ENCODE measurements at places on chromosomes 5 and 9.

GRCh38 chr9:125812403-125812802, 65.2 kb downstream of the PBX3 start:
- no peak for DNase-seq

DNA sequence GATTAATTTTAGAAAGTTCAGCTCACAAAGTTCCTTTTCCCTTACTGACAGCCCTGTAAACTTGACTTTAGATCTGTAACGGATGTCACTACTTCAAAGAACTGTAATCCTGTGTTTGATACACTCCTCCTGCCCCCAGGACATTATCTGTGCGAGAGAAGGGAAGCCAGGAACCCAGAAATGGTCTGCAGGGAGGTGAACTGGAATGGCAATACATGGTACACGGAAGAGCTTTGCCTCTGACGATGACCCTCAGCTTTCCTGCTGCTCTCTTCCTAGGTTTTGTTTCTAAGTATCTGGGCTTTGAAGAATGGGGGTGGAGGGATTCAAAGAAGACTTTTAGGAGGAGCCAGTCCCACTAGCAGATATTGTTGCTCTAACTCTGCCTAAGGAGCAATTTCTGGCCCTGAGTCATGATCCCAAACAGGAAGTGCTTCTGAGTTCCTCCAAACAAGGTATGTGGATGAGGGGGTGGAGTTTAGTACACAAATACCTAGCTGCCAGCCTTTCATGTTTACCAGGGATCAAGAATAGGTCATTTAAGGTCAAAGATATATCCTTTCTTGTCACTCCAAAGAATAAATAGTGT, 43.4 kb upstream of the TMC1 start:
- peak; percentile 65 for DNase-seq

DNA sequence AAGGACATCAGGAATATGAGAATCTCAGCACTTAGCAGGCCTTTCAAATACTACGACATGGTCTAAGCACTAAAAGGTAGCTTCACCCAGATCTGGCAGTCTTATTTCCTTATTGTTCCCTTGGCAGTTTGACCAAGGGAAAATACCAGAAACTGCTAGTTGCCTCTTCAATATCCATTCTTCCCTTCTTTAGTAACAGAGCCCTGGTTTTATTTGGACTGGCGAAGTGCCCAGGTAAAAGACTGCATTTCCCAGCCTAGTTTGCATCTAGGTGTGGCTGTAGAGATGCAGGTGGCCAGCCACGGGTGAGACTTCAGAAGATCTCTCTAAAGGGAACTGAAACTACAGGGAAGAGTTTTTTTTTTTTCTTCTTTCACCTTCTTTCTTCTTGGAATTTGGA, 21.6 kb downstream of the DMRT2 start:
- DNase-seq, result no peak

- no peak for DNase-seq
Observed at GRCh38 chr9:122398371-122398924, 27.6 kb downstream of the PTGS1 start.

DNA sequence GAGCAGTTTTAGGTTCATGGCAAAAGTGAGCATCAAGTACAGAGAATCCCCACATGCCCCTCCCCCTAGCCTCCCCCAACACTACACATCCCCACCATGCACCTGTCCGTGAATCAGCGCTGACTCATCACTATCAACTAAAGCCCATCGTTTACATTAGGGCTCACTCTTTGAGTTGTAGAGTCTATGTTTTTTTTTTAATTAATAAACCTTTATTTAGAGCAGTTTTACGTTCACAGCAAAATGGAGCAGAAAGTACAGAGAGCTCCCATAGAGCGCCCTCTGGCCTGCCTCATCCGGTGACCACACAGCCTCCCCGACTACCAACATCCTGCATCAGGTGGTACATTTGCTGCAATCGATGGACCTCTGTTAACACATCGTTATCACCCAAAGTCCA, 47.9 kb upstream of the UNC5A start:
- DNase-seq, result no peak

DNA sequence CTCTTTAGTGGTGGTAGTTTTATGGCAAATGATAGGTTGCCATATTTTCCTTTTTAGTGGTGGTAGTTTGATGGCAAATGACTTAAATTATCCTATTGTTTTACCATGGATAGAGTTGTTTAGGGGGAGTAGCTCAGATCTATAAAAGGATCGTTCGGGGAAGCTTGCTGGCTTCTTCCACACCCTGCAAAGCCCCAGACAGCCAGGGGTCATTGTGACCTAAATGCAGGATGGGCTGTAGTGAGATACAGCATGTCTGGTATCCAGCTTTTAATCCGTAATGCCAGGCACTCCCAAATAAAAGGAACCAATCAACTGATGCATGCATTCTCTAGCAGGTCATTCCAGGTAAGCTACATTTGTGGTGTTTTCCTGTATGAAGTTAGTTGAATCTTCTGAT, 67.1 kb downstream of the PRR16 start:
- no peak for DNase-seq

DNA sequence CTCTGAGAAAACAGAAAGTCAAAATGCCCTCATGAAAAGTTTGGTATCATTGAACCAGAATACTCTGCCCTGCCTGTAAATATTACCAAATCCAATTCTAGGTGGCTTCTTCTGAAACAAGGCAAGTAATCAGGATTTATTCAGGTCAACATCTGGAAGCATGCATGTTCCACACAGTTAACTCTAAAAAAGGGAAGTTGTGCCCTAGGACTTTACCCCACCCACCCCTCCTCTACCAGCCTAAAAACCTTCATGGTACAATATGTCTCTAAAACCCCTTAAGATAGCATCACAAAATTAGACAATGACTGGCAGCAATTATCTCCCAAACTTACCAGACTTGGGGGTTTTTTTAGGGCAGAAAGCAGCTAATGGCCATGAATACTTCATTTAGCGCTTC, 414.8 kb upstream of the SLC30A5 start:
- DNase-seq, result no peak

DNA sequence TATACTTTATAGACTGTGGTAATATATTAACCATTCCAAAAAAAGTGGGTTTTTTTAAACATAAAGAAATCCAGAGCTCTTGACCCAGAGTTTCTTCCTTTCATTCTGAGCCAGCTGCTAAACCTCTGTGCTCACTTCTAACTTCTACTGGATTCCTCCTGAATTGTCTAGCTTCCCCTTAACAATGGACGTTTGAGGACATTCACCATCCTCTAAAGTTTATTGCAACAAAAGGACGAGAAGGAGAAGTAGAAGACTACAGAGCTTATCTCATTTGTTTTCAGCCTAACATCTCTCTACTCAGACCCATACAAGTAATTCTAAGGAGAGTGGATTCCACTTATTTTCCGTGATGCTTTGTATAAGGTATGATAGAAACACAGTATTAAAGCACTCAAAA, 284.2 kb downstream of the MAST4 start:
- no peak for DNase-seq

- no peak for DNase-seq
Observed at GRCh38 chr5:148202531-148203203, at the start of gene SPINK6. Gene SPINK6, plus strand, starts transcription at chr5:148203042. Its CDS starts 55 bp downstream, at chr5:148203097.

- no peak for DNase-seq
Observed at GRCh38 chr5:119318256-119318894, 37.4 kb upstream of the TNFAIP8 start.

DNA sequence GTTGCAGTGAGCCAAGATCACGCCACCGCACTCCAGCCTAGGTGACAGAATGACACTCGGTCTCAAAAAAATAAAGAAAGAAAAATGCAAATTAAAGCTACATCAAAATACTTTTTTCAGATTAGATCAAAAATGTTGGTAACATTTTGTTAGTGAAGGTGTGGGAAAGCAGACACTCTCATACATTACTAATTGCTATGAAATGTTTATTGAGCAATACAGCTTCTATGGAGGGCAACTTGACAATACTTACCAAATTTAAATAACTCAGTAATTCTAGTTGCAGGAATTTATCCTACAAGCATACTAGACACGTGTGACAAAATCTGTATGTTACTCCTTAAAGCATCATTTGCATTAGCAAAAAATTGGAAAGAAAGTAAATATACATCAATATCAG, 4.1 kb downstream of the TRIM23 start:
- DNase-seq, result no peak

- DNase-seq, result no peak
Observed at GRCh38 chr9:8477450-8477849, 677.9 kb upstream of the DMAC1 start.

DNA sequence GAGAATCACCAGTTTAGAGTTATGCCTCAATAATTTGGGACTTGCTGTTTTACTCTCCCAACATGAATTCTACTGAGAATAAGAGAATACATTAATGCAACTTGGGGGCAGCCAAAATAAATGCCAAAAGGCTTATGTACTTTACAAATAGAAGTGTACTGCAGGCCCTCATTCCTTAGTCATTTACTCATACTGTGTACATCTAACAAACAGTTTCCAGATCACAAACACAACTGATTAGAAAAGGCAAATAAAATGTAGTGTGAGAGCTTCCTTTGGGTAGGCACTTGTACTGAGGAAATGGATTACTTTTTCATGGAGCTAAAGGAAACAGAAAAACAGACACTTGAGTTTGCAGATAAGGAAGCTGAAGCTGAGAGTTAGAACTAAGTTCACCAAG, 12.6 kb downstream of the ANKDD1B start:
- DNase-seq, result peak; percentile 16
